ENCODE measurements at places on chromosomes 16 and 17. TPM values are rescaled to one million over a fixed set of nuclear protein-coding genes. Genes with fewer than 3 reads are reported as not detected.

- H3K27ac ChIP-seq, result no peak overlapping the region
- no peaks in the 10 kb centered on the region for H3K27me3 ChIP-seq
- DNase-seq, result no peak
- no peaks in the 10 kb centered on the region for H3K36me3 ChIP-seq
- H3K4me3 ChIP-seq, result no peak overlapping the region
Measured at GRCh38 chr17:32015245-32016013, 8.2 kb downstream of the LRRC37B start.

DNA sequence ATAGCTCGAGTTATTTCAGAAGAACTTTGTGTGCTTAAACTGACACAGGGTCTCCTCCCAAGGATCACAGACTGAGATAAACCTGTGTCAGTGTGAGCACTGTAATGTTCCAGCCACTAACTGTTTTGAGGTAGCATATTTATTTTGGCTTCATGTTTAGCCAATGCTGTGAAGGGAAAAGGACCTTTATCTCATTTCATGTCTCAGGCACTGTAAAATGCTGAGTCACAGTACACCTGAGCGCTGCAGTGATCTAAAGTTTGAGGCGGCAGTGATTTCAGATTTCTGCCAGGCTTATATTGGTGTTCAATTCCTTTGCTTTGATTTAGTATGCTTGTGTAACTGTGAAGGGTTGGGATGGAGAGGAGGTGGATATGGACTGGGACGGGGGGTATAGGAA is 3.1 kb upstream of the DNAJA2 start:
- H3K36me3 ChIP-seq, result no peaks in the 10 kb centered on the region
- no peaks in the 10 kb centered on the region for H3K27me3 ChIP-seq
- no peak for DNase-seq
- H3K27ac ChIP-seq, result peak overlapping the region; percentile 89

DNA sequence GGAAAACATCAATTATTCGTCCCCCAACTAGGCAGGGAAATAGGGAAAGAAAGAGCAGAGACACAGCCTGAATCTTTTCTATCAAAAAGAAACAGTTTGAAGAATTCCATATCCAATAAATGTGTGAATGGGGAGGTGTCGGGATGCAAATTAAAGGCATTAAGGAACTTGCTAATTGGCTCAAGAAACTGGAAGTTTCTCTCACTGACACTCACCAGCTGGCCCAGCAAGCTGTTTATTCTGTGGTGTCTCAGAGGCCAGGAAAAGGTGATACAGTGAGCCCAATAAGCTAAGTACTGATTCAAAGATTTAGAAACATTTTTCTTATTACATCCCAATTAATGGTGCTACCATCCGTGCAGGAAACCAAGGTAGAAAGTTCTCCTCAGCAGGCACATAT is 104.4 kb upstream of the CLEC3A start:
- no peaks in the 10 kb centered on the region for H3K36me3 ChIP-seq
- no peak overlapping the region for H3K4me3 ChIP-seq
- H3K27me3 ChIP-seq, result peaks cover 3% of the 10 kb centered on the region
- no peaks in the 10 kb centered on the region for H3K4me1 ChIP-seq
- no peak for DNase-seq

- DNase-seq, result no peak
- no peaks in the 10 kb centered on the region for H3K36me3 ChIP-seq
- peaks cover 1% of the 10 kb centered on the region for H3K27me3 ChIP-seq
- no peak overlapping the region for H3K4me3 ChIP-seq
- no peak overlapping the region for H3K27ac ChIP-seq
- H3K4me1 ChIP-seq, result no peaks in the 10 kb centered on the region
Measured at GRCh38 chr16:86225905-86226371, 284.4 kb upstream of the FOXF1 start.

DNA sequence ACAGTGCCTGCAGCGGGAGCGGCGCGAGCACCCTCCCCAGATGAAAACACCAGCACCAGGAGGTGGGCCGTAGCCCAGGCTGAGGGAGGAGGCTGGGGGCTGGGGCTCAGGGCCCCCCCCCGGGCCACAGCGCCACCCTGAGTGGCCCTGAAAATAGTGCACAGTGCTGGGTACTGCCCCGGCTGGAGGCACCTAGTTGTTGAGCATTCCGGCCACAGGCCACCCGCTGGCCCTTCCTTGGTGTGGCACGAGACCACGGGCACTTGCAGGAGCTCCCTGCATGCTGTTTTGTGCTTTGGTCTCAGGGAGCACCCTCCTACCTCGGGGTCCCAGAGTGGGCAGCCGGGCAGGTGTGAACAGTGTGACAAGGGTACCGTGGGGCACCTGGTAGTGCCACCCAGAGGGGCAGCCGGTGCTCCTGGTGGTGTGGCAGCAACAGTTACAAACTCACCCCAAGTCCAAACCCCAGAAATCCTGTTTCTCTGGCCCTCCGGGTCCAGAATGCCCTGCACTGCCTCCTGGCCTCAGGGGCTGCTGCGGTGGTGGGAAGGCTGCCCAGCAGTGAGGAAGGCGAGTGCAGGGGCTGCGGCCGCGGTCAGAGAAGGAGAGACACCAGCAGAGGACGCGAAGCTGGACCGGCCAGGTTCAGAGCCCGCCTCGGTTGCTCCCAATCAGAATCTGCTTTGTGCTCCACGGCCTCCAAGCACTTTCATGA is 11.9 kb downstream of the FSCN2 start:
- no peaks in the 10 kb centered on the region for H3K4me1 ChIP-seq
- no peaks in the 10 kb centered on the region for H3K27me3 ChIP-seq
- H3K36me3 ChIP-seq, result peaks cover 4% of the 10 kb centered on the region
- no peak for DNase-seq
- H3K4me3 ChIP-seq, result no peak overlapping the region

GRCh38 chr17:65660947-65661346 is 99.5 kb upstream of the AXIN2 start:
- H3K4me1 ChIP-seq, result peaks cover 3% of the 10 kb centered on the region
- no peak overlapping the region for H3K4me3 ChIP-seq
- no peaks in the 10 kb centered on the region for H3K27me3 ChIP-seq
- DNase-seq, result no peak
- no peaks in the 10 kb centered on the region for H3K36me3 ChIP-seq

DNA sequence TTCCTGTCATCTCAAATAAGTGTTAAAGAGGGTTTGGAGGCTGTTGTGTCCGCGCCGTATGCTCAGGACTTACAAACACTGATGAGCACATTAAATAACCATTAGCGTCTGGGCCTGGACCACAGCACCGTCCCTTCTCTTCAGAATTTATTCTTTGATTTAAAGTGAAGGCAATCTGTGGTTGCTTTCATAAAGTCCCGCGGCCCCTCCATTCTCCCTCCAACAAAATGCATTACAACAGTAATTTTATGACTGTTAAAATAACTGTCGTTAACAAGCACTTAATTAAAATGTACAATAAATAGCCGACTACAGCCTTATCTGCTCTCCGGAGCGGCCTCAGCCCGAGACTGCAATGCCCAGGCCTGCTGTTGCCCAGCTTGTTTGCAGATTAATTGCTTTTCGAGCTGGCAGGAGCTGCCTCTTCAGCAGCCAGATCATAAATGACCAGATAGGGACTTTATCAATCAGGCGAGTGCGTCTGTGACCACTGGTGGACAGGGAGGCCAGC is 30.6 kb upstream of the IRX3 start:
- H3K4me3 ChIP-seq, result no peak overlapping the region
- DNase-seq, result no peak
- H3K36me3 ChIP-seq, result no peaks in the 10 kb centered on the region
- no peaks in the 10 kb centered on the region for H3K27me3 ChIP-seq
- H3K4me1 ChIP-seq, result no peaks in the 10 kb centered on the region
- no peak overlapping the region for H3K27ac ChIP-seq

GRCh38 chr17:70365091-70365583 is 195.8 kb downstream of the KCNJ2 start:
- H3K27me3 ChIP-seq, result no peaks in the 10 kb centered on the region
- no peaks in the 10 kb centered on the region for H3K4me1 ChIP-seq
- DNase-seq, result peak; percentile 71
- no peak overlapping the region for H3K27ac ChIP-seq
- no peak overlapping the region for H3K4me3 ChIP-seq

- no peak overlapping the region for H3K4me3 ChIP-seq
- no peak overlapping the region for H3K27ac ChIP-seq
- peaks cover 5% of the 10 kb centered on the region for H3K27me3 ChIP-seq
- H3K4me1 ChIP-seq, result no peaks in the 10 kb centered on the region
- no peaks in the 10 kb centered on the region for H3K36me3 ChIP-seq
- no peak for DNase-seq
Measured at GRCh38 chr17:43924558-43924957, 17.2 kb upstream of the MPP2 start.

DNA sequence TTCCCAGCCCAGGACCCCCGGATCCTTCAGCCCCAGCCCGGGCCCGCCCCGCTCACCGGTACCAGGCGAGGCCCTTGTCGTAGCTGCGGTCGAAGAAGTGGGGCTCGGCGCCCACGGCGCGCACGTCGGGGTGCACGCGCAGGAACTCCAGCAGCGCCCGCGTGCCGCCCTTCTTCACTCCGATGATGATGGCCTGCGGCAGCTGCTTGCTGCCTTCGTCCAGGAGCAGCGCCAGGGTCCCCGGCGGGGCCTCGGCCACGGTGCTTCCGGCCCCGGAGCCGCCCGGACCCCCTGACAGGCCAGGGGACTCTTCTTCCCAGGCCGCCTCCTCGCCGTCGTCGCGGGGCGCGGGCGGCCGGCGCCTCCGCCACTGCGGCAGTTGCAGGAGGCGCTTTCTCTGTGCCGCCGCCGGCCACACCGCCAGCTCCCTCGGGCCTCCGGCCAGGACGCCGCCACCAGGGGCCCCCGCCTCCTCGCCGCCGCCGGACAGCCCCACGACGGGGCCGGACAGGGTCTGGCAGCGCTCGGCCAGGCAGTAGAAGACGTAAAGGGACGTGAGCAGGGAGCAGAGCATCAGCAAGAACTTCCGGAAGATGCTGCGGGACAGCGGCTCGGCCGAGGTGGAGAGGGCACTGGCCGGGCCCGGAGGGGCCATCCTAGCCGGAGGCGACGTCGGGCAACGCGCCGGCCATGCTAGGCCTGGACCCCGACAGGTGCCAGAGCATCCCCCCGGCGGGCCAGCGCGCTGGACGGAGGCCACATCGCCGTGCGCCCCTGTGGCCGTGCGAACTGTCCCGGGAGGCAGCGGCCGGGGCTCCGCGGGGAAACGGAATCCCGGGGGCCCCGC is 1.0 kb downstream of the HS3ST3A1 start:
- no peak overlapping the region for H3K4me3 ChIP-seq
- DNase-seq, result no peak
- H3K4me1 ChIP-seq, result no peaks in the 10 kb centered on the region
- no peaks in the 10 kb centered on the region for H3K36me3 ChIP-seq
- H3K27me3 ChIP-seq, result no peaks in the 10 kb centered on the region
- H3K27ac ChIP-seq, result no peak overlapping the region

GRCh38 chr17:42603318-42603717 is 5.9 kb downstream of the RETREG3 start:
- H3K4me1 ChIP-seq, result peaks cover 8% of the 10 kb centered on the region
- no peaks in the 10 kb centered on the region for H3K27me3 ChIP-seq
- H3K4me3 ChIP-seq, result peak overlapping the region; percentile 49
- no peak for DNase-seq
- no peak overlapping the region for H3K27ac ChIP-seq

DNA sequence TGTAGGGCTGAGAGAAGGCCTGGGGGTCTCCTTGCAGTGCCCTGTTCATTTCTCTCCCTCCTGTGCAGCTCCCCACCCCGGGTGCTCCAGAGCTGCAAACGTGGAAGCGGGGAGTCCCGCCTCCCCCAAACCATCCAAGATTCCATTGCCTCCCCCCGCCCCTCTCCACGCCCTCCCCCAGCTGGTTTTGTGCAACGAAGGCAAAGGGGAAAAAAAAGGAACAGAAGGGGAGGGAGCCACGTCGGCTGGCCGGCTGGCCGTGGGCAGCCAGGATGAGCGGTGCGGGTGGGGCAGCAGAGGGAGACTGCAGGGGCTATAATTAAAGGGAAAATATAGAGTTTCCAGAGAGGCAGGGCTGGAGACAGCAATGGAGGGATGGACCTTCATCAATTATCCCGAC is 1.7 kb upstream of the COL1A1 start:
- H3K27me3 ChIP-seq, result peaks cover 12% of the 10 kb centered on the region
- no peak overlapping the region for H3K4me3 ChIP-seq
- H3K4me1 ChIP-seq, result peaks cover 9% of the 10 kb centered on the region
- no peak overlapping the region for H3K27ac ChIP-seq
- H3K36me3 ChIP-seq, result no peaks in the 10 kb centered on the region
- DNase-seq, result no peak

- H3K4me1 ChIP-seq, result no peaks in the 10 kb centered on the region
- no peak for DNase-seq
- H3K27ac ChIP-seq, result no peak overlapping the region
Measured at GRCh38 chr17:81309140-81309858, 14.2 kb upstream of the SLC38A10 start.

DNA sequence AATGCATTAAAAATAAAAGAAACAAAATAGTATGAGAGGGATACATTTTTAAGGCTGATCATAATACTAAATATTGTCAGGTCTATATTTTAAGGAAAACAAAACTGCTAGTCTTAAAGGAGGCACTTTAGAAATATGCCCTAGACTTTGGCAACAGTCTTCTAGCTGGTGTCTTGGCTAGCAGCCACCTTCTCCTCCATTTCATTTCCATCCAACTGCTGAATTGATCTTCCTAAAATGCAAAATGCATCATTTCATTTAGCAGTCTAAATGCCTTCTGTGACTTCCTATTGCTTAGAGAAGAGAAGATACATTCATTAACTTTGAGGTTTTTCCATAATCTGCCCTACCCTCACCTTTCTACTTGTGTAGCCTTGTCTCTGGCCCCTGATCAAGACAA is 1404.1 kb downstream of the CDH11 start:
- H3K27ac ChIP-seq, result no peak overlapping the region
- no peaks in the 10 kb centered on the region for H3K36me3 ChIP-seq
- no peak for DNase-seq
- H3K4me1 ChIP-seq, result no peaks in the 10 kb centered on the region
- H3K27me3 ChIP-seq, result no peaks in the 10 kb centered on the region
- no peak overlapping the region for H3K4me3 ChIP-seq

- no peaks in the 10 kb centered on the region for H3K36me3 ChIP-seq
- no peaks in the 10 kb centered on the region for H3K27me3 ChIP-seq
- no peak for DNase-seq
- H3K27ac ChIP-seq, result no peak overlapping the region
- H3K4me3 ChIP-seq, result no peak overlapping the region
- no peaks in the 10 kb centered on the region for H3K4me1 ChIP-seq
Measured at GRCh38 chr16:89192956-89193575, 7.3 kb downstream of the SLC22A31 start.

DNA sequence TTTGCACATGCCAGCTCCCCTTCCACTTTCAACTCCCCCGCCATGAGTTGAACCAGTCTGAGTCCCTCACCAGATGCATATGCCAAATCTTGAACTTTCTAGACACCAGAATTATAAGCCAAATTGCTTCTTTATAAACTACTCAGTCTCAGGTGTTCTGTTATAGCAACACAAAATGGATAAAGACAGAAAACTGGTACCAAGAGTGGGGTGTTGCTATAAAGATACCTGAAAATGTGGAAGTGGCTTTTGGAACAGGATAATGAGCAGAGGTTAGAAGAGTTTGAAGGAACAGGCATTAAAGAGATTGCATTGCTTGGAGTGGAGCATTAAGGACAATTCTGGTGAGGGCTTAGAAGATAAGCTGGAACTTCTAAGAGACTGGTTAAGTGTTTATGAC is 17.2 kb upstream of the CACNG5 start:
- no peaks in the 10 kb centered on the region for H3K27me3 ChIP-seq
- H3K27ac ChIP-seq, result no peak overlapping the region
- H3K36me3 ChIP-seq, result no peaks in the 10 kb centered on the region
- no peak for DNase-seq

Gene TSNAXIP1
- total RNA-seq, result 0.13 TPM

Gene LAT
- total RNA-seq, result 4.0 TPM

Gene KRT20
- 0.37 TPM for total RNA-seq

Gene ARL5C
- total RNA-seq, result not detected

Gene SLC2A4
- total RNA-seq, result 0.23 TPM

Data from GM12878 (cell line).